ENCODE measurements at places on chromosomes 16 and 17.

- DNase-seq, result no peak
Measured at GRCh38 chr17:81329927-81330883, 35.1 kb upstream of the SLC38A10 start.

- DNase-seq, result no peak
Measured at GRCh38 chr17:42065201-42065600, 14.8 kb upstream of the C17orf113 start.

DNA sequence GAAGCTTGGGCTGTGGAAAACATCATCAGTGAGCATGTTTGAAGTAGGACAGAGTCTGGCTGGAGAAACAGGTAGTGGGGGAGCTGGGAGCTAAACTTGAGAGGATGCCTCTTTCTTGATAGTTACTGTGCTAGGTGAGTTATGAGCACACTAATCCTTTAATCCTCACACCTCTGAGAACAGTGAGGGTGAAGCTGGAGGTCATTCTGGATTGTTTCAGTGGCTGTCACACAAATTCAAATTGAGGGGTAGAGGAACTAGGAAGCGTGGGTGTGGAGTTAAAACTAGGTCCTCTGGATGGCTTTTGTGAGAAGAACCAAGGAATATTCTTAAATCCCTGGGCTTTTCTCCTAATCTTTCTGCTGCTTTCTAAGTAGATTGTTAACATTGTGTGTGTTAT, 3.3 kb downstream of the AKAP1 start:
- DNase-seq, result no peak

GRCh38 chr17:7491583-7491982, 7.4 kb downstream of the POLR2A start:
- DNase-seq, result no peak

GRCh38 chr17:21452377-21453143, 76.4 kb downstream of the KCNJ12 start:
- peak; percentile 49 for DNase-seq
